ENCODE measurements at places on chromosomes 5 and 9.

GRCh38 chr5:176574297-176574591 lies 25.1 kb downstream of the CDHR2 start:
- no peak for DNase-seq

- no peak for DNase-seq
These were observed 191.2 kb downstream of the CDH9 start for GRCh38 chr5:26847041-26847736.

DNA sequence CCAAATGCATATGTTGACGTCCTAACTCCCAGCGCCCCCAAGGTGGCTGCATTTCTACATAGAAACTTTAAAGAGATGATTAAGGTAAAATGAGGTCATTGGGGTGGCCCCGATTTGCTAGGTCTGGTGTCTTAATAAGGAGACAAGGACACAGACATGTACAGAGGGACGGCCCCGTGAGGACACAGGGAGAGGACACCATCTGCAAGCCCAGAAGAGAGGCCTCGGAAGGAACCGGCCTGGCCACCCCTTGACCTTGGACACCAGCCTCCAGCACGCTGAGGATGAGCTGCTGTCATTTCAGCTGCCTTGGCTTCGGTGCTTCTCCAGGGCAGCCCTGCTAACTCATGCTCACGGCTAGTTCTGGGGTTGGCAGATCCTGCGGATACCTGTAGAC lies 73.2 kb downstream of the MRPL36 start:
- peak; percentile 5 for DNase-seq

DNA sequence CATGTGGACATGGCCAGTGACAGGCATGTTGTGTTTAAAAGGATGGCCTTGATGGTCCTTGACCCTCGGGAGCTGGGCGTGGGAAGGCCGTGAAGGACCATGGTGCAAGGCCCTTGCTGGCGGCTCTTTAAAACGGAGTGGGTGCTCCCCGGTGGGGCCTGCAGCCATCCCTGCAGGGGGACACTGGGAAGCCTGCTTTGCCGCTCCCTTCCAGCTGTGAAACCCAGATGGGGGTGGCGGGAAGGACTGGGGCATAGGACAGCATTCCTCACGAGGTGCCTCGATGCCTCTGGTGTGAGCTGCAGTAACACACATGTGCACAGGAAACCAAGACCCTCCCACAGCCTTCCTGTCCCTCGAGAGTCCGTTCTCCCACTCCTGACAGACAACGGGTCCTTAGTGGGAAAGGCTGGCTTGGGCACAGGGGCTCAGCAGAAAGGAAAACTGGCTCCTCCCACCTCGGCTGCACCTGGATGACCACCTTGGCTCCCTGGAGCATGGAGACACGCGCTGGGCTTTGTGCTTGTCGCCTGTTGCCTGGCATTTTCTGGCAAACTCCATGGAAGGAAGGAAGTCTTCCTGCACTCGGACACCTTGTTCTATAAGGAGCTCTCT lies 30.3 kb upstream of the IRX4 start:
- no peak for DNase-seq

GRCh38 chr5:167982-168660 lies 23.2 kb upstream of the LRRC14B start:
- DNase-seq = peak; percentile 49

- no peak for DNase-seq
These were observed 96.9 kb downstream of the SLC1A3 start for GRCh38 chr5:36703245-36703860.

DNA sequence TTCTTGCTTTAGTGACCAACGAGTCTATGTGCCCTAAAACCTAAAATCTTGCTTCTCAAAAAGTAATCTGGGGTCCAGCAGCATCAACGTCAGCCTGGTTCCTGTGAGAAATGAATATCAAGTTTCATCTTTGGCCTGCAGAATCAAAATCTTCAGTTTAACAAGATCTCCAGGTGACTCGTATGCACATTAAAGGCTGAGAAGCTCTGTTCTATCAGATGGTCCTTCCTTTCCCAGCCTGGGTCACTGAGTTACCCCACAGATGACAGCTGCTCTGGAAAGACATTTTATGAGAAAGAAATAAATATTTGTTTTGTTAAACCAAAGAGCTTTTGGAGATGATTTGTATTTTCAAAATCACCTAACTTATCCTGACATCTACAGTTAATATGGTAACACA lies 75.8 kb downstream of the ADAMTSL1 start:
- DNase-seq = no peak

GRCh38 chr5:149584121-149584520 lies 2.8 kb downstream of the ARHGEF37 start:
- DNase-seq = no peak

GRCh38 chr9:137429974-137430722 lies 7.0 kb downstream of the NOXA1 start:
- DNase-seq = no peak

- DNase-seq = no peak
These were observed 71.3 kb downstream of the NDFIP1 start for GRCh38 chr5:142179776-142180387.

DNA sequence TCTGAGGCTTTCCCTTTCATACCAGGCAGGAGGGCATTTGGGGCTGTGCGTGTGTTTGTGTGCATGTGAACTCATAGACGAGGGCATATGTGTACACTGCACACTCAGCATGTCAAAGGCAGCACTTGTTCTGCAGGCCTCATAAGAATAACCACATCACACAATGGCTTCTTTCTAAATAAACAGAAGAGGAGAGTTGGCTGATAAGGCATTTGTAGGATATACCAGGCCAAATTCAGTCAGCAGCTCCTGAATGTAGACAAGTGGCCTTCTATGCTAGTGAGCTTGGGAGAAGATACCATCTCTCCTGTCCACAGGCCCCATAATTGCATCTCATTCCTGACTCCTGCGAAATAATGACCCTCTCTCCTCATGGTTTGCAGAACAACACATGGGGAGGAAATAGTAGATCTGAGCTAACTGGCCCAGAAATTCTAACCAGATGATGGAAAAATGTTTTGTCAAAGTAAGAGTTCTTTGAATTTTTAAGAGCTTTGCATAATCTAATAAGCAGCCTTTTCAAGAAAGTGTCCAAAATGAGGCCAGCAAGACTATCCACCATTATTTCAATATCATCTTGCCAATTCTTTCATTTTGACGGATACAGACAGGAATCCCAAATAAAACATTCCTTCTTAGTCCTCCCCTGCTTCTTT lies 60.5 kb upstream of the GAS1 start:
- no peak for DNase-seq

- no peak for DNase-seq
These were observed 270.8 kb downstream of the NTRK2 start for GRCh38 chr9:84940294-84940693.

DNA sequence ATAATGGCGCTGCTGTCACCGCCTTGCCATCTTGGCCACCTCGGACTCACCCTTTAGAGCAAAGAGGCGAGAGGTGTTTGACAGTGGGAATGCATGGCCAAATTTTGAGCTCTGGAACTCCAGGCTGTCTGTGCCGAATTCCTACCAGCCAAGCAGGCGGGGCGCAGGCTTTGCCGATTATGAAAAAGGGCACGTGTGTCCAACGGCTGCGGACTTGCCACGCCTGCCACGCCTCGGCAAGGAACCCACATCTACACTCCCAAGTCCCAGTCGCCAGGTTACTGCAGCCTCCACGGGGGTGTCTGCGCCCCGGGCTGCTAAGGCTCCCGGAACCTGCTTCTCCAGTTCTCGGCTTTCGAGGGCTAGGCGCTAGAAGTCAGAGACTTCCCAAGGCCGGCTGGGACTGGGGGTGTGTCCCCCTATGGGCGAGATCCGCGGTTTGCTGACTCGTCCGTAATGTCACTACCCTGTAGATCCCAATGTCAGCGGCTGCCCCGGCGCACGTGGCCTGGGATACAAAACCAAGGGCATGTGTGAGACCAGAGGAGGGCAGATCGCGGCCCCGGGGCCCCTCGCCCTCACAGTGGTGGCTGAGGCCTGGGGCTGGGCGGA lies 2.8 kb downstream of the NPR3 start:
- DNase-seq = no peak

DNA sequence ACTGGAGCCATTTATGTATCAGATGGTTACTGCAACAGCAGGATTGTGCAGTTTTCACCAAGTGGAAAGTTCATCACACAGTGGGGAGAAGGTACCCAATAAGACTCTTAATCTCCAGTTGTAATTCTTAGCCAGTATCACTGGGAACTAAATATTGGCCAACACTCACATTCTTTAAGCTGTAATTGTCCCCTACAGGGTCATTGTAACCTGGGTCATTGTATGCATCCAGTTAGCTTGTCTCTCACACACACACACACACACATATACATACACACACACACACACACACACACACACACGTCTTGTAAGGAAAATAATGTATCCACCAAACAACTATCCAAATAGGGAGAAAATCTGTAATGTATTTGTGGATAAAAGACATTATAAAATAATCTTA lies 113.0 kb downstream of the GIN1 start:
- DNase-seq = no peak

GRCh38 chr9:82320566-82320965 lies 332.0 kb downstream of the SPATA31D1 start:
- no peak for DNase-seq

- no peak for DNase-seq
These were observed 192.1 kb downstream of the RAB3C start for GRCh38 chr5:58774937-58775336.

GRCh38 chr5:150623152-150623877 lies 17.1 kb upstream of the SYNPO start:
- DNase-seq = no peak

- no peak for DNase-seq
These were observed 23.7 kb upstream of the MROH2B start for GRCh38 chr5:41094871-41095270.

DNA sequence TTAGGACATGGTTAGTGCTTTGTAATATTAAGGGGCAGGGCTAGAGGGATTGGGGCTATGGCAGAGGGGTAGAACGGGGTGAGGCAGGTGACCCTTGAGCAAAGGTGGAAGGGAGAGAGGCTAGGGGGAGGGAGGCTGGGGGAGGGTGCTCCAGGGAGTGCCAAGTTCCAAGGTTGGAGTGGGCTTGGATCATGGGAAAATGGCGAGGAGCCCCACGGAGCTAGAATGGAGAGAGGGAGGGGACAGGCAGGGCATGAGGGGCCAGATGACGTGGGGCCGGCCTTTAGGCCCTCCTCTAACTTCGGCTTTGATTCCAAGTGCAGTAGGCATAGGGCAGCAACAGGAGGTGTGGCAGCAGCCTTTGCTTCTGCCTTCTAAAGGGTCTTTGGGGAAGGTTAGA lies 171.8 kb upstream of the PANK3 start:
- no peak for DNase-seq

- no peak for DNase-seq
These were observed 117.0 kb downstream of the PCSK1 start for GRCh38 chr5:96316017-96316416.

DNA sequence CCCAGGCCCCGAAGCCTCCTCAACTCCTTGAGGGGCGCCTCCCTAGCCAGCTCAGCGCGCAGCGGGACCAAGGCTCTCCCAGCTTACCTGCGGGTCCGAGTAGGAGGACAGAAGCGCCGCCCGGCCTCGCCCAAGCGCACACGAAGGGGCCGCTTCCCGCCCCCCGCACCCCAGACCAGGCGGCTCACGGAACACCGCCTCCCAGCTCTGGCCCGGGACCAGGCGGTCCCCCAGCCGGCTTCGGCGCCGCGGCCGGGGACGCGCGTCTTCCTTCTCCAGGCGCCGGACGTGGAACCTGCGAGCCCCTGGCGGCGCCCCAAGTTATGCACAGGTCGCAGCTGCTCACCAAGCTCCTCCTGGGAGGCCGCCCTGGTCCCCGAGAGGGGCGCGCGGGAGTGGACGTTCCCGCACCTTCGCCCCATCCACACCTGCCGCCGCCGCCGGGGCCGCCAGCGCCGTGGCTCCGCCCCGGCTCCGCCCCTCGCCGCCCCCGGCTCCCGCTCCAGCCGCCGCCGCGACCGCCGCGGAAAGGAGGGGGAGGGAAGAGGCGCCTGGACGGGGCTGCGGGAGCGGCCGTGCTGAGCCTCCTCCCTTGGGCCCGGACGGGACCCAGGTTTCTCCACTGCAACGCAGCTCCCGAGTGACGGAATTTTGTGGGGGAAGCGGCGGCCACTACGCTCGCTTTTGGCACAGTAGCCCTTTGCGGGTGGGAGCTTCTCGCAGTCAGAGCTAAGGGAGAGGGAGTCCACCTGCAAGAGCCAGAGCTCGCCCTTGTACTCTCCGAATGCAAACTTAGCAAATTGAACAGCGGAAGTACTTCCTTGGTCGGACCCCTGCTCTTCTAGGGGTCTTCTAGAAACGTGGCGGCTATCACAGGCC lies 77.5 kb upstream of the IFNE start:
- peak; percentile 31 for DNase-seq

GRCh38 chr5:170475294-170476000 lies 28.4 kb upstream of the KCNIP1 start:
- DNase-seq = no peak

DNA sequence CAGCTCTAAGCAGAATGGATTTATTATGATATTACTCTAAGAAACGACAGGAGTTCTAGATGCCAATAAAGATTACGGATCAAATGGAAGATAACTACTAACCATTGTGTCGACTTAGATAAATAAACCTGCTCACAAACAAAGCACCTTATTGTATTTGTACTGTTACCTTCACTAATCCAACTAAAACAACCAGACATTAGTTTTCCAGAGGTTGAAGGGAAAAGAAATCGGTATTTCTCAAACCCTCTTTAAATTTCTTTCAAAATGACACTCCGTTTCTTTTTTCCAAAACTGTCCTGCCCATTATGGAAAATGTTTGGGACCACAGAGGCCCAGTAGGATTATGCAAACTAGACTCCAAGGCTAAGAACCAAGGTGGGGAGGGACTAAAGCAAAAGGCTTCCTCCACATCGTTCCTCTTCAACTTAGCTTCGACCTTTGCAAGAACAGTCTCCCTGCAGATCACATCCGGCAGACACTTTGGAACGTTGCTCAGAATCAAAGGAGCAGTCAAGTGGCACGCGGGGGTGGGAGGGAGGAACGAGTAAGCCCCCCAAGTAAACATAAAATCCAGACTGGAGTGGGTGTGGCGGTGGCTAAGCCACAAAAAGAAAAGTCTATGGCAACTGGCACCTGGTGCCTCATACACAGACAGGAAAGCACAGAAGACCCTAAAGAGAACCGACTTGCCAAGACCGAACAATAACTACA lies 2.7 kb downstream of the MLLT3 start:
- no peak for DNase-seq

DNA sequence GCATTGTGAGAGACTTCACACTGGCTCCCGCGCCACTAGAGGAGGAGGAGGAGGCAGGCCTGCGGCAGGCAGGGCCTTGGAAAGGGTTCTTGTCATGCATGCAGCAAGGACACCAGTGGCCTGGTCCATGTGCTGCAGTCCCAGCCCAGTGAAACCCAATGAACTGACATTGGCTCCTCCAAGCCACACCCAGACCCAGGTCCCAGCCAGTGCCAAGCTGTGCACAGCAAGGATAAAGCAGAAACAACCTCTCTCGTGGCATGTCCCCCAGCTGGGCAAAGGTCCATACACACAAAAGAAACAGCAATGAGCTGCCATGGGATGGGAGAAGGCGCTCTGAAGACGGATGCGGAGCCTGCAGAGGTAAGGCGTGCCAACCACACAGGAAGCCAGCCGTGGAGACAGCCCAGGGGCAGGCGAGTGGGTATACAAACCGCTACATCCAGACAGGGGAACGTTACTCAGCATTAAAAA lies 89.2 kb downstream of the SEMA4D start:
- DNase-seq = no peak

- DNase-seq = no peak
These were observed 144.7 kb downstream of the CFAP90 start for GRCh38 chr5:7706256-7706655.
